Esophagus mucosa (tissue), 1 donor: ENCODE measurements at places on chromosomes 16 and 17. TPM values are rescaled to one million over a fixed set of nuclear protein-coding genes. Genes with fewer than 3 reads are reported as not detected.

GRCh38 chr17:75228305-75228704 lies 22.8 kb downstream of the NUP85 start:
- ATAC-seq: no peak

- ATAC-seq: no peak
Observed at GRCh38 chr16:6059671-6060070, 962.1 kb upstream of the EEF2KMT start.

DNA sequence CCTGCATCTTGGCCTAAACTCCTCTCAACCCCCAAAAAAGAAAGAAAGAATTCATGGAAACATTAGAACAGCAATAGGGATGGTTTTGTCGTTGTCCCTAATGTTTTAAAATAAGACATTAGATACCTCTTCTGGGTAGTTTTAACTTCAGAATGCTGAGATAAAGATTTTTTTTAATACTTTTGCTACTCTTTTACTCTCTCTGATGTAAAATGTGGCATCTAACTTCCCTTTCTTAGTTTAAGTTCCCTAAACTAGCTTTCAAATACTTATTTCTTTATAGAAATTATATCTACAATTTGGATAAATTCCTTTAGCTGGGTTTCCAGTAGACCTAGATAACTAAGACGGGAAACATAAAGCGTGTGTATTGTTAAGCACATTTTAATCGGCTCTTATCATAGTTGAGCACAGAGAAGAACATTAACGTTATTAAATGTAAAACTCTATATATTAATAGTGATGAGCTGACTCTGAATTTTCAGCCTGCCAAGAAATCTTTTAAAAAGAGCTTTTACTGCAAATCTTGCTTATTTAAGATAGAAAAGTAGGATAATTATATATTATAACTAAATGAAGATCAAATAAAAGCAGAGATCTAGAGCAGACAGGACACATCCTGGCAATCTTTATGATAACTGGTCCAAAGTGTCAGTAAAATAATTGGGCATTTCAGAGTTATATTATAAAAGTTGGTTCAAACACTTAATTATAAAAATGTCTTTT lies 183.2 kb downstream of the CYB561 start:
- ATAC-seq: no peak

Gene ARHGAP23
- 148 TPM for total RNA-seq

GRCh38 chr16:89120921-89121351 lies 27.3 kb downstream of the ACSF3 start:
- ATAC-seq: no peak

Gene HLF
- 10.8 TPM for total RNA-seq

- ATAC-seq: peak; percentile 20
Observed at GRCh38 chr16:57166451-57166850, 19.4 kb downstream of the PSME3IP1 start.

Gene AATK
- 0.56 TPM for total RNA-seq

DNA sequence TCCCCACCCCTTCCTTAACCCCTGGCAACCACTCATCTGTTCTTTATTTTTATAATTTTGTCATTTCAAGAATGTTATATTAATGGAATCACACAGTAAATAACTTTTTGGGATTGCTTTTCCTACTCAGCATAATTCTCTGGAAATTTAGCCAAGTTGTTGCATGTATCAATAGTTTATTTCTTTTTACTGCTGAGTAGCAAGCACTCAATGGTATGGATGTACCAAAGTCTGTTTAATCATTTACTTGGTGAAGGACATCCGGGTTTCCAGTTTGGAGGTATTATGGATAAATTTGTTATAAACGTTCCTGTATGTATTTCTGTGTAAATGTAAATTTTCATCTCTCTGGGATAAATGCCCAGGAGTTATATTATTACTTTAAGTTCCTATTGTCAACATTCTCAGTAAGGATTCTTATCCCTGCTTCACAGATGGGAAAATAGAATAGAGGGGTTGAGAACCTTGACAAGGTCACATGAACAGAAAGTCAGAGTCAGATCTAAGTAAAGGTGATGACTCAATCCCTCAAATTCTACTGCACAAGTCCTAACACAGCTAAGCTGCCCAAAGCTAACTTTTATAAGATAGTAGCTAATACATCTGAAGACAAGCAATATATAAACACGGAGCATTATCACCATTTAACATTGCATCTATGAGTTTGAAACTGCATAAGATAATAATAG lies 62.4 kb upstream of the MTMR4 start:
- ATAC-seq: peak; percentile 78

DNA sequence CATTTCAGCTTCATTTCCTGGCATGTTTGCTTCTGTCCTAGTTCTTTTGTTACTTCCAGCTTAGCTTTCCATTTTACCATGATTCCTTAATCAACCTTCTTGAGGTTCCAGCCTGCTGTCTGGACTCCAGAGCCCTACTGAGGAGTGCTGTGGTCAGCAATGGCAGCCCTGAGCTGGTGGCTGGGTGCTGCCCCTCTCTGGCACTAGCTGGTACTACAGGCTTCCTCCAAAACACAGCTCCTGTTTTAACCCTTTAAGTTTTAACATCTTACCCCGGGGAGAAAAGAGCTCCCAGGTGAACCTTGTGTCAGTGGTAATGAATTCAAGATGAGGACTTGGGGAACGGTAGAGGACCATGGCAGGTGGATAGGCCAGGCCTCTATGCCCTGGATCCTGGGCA lies 395.5 kb downstream of the TMEM114 start:
- no peak for ATAC-seq

DNA sequence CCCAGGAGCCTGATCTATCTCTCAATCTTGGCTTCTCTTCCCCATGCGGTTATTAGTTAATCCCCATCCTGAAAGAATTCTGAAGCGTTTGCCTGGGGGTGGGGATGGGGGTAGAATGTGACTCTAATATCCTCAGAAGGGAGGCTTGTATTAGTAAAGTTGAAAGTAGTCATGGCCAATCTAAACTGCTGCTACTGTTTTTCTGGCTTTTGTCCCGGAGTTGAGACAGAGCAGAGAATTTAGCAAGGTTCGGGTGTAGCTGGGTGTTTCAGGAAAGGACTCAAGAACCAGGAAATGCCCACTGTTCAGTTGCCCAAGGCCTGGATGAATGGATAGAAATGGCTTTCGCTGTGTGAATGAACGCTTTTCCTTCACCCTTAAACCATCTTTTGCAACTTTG lies 17.6 kb upstream of the ITGAM start:
- peak; percentile 82 for ATAC-seq

GRCh38 chr17:51046046-51046445 lies 74.6 kb downstream of the SPAG9 start:
- no peak for ATAC-seq

- ATAC-seq: no peak
Observed at GRCh38 chr17:69643686-69644085, 229.2 kb downstream of the MAP2K6 start.

Gene BAIAP2
- total RNA-seq: 111 TPM

Gene PPL
- 705 TPM for total RNA-seq

DNA sequence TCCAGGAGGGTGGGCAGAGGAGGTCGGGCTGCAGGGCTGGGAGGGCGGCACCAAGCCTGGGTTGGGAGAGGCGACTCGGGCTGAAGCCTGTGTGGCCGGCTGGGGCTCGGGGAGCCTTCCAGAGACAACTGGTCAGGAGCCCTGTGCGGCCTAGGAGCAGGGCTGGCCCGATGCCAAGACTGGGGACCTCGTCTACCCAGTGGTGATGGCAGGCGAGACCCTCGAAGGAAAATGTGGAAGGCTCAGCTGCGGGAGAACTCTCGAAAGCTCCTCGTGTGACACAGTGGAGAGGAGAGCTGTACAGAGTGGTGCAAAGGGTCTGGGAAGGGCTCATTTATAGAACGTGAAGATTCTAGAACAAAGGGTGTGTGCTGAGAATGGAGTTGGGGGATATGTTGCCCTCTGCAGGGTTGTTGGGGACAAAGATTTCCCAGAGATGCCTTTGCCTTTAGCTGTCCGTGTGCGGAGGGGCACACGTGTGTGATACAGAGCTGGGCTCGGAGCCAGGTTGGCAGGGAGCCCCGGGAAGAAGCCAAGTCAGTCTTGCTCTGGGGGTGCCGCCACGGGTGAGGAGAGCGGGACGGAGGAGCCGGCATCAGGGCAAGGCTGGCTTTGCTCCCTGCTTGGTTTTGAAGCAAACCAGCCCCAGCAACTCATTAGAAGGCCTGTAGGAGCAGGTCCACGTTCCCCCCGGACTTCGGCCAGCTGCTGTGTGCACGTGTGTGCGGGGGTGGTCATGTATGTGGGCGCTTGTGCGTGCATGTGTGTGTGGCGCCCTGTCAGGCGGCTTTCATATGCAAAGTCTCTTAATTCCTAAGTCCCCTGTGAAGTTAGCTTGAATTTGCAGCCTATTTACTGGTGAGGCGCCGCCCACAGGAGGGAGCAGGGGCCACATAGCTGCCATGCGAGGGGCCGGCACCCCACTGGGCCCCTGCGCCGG lies 132.4 kb upstream of the CHMP6 start:
- ATAC-seq: peak; percentile 14

Gene HSD17B1
- 15.7 TPM for total RNA-seq

- ATAC-seq: peak; percentile 27
Observed at GRCh38 chr17:68344701-68345136, 53.4 kb downstream of the ARSG start.

DNA sequence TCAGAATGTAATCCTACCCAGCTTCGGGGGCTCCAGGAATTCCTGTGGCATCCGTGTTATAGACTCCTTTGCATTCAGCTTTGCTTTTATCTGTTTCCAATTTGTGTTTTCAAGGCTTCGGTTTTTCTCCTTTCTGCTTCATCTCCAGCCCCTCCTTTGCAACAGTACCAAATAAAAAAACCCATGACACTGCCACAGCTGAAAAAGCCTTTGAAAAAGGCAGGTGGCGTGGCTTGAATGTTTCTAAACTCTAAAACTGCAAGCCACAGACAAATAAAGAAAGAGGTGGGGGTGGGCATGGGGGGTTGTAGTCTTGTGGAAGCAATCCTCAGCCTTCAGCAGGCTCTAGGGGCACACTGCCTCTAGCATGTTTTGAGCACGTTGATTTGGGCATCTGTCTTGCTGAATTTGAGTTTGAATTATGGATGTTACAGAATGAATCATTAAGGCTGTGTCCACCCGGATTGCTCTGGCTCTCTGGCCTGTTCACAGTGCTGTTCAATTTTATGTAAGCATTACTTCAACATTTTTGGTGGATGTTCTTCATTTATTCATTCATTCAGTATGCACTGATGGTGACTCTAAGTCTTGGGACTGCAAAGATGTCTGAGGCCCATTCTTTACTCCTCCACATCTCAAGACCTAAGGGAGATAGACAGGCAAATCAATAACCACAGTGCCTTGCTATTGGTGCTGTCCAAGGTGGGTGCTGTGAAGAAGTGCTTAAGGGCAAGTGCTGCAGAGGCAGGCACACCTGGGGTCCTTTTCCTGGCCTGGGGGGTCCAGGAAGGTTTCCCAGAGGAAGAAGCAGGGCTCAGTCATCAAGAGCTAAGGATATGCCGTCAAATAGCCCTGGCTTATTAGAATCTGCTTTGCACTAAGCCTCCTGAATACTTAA lies 77.4 kb downstream of the CDH13 start:
- ATAC-seq: no peak

DNA sequence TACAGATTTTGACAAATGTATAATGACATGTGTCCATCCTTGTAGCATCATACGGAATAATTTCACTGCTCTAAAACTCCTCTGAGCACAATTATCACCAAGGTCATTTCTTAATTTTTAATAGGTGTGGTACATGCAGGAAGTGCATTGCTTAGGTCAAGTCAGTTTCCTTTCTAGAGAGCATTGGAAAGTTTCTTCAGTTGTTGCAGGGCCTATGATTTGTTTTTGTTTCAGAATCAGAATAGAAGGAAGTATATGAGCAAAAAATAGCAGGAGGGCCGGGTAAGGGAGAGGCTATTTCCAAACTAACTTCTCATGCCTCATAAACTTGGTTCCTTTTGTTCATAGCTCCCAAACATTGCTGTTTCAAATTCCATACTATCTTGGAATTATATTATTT lies 24.0 kb upstream of the SLFN5 start:
- ATAC-seq: peak; percentile 18

GRCh38 chr17:44043272-44043696 lies 23.2 kb downstream of the LSM12 start:
- no peak for ATAC-seq

GRCh38 chr17:5582209-5583185 lies 1.8 kb downstream of the NLRP1 start:
- ATAC-seq: peak; percentile 35

DNA sequence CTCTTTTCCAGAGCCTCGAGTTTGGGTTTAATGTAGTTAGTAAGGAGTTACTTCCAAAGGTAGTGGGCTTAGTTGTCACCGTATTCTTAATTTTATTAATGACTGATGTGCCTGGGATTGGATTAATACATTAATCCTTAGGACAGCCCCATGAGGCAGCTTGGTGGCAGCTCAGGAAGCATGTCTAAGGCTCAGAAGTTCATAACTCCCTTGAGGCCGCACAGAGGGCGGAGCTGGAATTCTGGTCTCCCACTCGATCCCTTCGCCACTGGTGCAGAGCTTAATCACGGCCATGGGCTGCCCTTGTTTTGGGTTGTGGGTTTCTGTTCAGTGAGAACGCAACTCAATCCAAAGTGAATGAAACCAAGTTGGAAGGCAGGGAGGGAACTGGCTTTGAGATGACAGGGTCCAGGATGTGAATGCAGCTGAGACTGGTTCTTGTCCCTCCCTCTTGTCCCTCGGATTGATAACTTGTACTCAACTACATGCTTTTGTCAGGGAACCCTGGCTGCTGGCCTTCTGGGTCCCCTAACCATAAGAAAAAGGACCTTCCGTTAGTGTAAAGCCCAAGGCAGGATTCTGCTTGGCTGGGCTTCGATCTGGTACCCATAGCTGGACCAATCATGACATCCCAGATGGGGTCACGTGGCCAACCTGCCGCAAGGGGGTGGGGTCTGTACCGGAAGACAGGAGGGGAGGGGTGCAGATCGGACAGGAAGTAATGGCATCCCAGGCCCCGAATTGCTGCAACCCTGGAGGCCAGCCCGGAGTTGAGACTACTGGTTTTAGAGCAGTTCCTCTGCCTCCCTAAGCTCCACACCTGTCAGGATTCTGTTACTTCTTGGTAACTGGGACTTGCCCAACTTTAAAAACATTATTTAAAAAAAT lies 45.4 kb downstream of the SNX20 start:
- no peak for ATAC-seq

DNA sequence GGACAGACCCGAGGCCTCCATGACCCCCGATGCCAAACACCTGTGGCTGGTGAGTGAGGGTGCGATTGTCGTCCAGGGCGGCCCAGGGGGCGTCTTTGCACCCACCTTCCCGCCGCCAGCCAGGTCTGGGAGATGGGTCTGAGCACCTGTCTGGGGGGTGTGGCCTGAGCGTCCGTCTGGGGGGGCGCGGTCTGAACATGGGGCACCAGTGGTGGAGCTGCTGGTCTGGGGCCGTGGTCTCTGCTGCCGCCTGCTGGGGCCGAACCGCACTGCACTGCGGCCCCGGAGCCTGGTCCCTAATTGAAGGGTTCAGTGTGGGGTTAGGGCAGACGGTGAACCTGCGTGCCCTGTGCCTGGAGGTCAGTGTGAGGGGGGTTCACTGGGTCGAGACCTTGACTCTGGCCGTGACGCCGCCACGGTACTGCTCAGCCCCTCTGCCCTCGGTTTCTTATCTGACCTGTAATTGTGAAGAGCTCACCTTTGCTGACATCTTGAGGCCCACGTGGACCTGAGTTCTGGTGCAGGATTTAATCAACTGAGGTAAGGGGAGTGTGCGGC lies 12.6 kb upstream of the TCF25 start:
- ATAC-seq: peak; percentile 82

- peak; percentile 84 for ATAC-seq
Observed at GRCh38 chr17:7716901-7717755, at the start of gene DNAH2. Gene DNAH2 (plus strand): TSS chr17:7717744. CDS start chr17:7719735, 1,991 bp downstream.

Gene NPIPB5
- 119 TPM for total RNA-seq

Gene HS3ST4
- total RNA-seq: 2.1 TPM

- ATAC-seq: no peak
Observed at GRCh38 chr16:13529193-13529982, 390.6 kb upstream of the ERCC4 start.

Gene C17orf67
- 0.52 TPM for total RNA-seq

GRCh38 chr17:63442549-63443035 lies 3.5 kb downstream of the CYB561 start:
- no peak for ATAC-seq
